ENCODE measurements at places on chromosomes 11 and 22.

DNA sequence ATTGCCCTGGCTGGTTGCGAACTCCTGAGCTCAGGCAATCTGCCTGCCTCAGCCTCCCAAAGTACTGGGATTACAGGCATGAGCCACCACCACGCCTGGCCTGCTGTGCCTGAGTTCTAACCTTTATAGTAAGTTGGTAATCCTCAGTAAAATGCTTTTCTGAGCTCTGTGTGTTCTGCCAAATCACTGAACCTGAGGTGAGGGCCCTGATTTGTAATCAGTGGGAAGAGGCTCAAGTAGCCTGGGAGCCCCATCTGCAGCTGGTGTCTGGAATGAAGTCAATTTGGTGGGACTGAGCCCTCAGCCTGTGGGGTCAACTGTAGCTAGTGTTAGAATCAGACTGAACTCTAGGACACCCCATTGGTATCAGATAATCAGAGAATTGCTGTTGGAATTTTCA lies 72.6 kb upstream of the PARVG start:
- DNase-seq: no peak

GRCh38 chr22:47202819-47203553 lies 440.5 kb downstream of the TBC1D22A start:
- no peak for DNase-seq

DNA sequence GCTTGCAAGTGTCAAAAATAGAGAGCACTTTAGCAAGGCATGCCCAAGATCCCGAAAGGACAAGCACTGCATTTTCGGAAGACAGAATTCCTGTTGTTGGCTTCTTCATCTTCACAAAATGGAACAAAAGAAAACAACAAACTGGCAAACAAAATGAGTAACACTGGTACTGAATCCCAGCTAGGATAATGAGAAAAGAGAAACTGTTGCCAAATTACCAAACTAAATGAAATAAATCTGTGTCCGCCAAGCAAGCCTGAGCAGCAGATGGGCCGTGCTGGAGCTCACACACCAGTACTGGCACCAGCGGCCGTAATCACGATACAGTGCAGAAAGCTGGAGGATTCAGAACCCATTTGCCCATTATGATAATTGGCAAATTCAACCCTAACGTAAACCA lies 30.6 kb downstream of the TUB start:
- DNase-seq: no peak

DNA sequence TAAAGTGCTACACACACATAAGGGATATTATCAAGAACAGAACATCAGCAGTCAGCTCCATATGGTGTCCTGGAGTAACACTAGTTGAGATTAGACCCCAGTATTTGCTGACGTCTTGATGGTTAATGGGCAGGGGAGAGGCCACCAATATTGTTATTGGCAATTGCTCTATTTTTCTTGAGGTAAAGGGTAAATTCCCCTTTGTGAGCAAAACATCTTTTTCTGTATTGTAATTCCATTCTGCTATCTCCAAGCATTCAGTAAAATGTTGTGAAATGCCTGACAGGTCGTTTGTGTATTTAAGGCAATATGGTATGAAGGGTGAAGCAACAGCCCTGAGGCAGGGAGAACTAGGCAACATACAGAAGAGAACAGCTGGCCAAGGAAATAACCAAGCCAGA lies 21.9 kb downstream of the PC start:
- DNase-seq: no peak

DNA sequence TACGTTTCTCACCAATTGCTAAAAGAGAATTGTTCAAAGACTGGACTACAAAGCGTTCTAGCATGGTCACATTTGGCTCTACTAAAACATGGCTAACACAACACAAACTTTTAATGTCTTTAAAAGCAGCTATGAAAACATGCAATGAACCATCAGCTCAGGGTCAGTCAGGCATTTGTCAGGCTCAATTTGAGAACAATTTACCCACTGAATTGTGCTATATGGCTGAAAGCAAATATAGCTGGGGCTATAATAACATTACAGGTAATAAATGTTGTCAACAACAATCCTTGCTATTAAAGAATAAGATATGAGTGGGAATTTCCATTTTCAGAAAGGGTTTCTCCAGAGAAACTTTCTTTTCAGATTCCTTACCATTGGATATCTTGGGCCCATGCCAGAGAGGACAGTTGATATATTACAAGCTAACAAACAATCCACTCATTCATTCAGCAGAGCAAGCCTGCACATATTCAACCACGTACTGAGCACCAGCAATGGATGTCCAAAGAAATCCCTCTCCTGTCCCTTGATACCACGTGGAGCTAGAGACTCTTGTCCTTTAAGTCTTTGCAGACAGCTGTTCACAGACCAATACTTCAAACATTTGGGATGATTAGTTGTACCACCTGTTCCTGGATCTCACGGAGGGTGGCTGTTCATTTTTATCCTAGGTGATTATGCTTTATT lies 82.5 kb upstream of the DDI1 start:
- no peak for DNase-seq

DNA sequence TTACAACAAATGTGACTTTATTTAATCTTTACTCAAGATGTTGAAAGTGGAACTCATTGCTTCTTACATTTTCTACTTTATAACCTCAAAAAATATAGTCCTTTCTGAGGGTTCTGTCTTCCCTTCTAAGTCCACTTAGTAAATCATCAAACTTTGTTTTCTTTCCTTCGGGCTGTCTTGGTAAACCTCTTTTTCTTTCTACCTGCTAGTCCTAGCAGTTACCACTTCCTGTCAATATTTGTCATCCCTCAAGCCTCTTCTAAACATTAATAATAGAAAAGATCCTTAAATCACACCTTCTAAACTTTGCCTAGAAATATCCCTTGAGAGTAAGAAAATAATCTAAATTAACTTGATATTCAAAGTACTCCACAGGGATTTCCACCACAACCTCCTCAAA lies 580.4 kb downstream of the CNTN5 start:
- no peak for DNase-seq

GRCh38 chr11:61168042-61168688 lies 6.9 kb upstream of the VPS37C start:
- DNase-seq: no peak

GRCh38 chr11:74818283-74818946 lies 69.8 kb downstream of the RNF169 start:
- DNase-seq: no peak

GRCh38 chr22:38881464-38881871 lies 9.5 kb upstream of the CBX6 start:
- DNase-seq: no peak

DNA sequence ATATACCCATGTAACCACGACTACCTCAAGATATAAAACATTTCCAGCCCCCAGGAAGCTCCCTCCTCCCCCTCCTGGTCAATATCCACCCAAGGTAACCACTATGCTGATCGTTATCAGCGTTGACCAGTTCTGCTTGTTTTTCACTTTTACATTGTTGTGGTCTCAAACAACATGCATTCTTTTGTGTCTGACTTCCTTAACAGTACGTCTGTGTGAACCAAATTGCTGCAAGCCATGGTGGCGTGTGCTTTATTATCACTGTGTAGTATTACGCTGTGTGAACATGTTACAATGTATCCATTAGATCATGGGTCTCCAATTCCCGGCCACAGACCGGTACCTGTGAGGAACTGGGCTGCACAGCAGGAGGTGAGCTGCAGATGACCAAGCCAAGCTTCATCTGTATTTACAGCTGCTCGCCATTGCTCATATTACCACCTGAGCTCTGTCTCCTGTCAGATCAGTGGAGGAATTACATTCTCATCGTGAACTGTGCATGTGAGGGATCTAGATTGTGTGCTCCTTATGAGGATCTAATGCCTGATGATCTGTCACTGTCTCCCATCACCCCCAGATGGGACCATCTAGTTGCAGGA lies 15.5 kb upstream of the GRK3 start:
- no peak for DNase-seq

- DNase-seq: no peak
Observed at GRCh38 chr11:108662700-108663099, 2.2 kb upstream of the DDX10 start.

GRCh38 chr11:10474551-10474950 lies 19.5 kb downstream of the AMPD3 start:
- DNase-seq: no peak

- DNase-seq: no peak
Observed at GRCh38 chr22:37105154-37105553, 4.4 kb downstream of the TMPRSS6 start.

DNA sequence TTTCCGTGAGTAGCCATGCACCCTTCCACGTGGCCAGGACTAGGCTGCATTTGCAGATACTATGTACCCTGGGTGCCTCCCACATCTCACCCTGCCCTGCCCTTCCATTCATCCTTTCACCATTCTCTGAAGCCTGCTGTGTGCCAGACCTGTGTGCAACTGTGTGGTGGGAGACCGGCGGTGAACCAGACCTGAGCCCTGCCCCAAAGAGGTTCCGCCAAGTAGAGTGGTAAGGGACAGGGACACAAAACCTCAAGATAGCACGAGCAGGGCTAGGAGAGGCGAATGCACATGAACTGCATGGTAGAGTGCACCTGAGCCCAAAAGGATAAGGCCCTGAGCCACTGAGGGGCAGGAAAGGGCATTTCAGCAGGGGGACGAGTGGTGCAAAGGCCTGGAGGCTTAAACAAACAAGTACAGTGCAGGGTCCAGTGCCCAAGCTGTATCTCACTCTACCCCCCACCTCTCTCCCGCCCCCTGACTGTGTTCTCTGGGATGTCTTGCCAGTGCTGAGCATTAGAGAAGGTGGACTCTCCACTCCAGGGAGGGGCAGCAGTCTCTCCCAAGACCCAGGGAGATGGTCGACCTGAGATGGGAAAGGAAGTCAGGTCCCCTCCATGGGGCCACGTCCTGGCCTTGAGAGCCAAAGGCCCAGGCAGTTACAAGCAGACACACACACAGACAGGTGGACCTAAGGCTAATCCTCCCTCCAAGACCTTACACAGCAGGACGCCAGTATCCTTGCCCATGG lies 14.1 kb upstream of the ARAP1 start:
- no peak for DNase-seq

DNA sequence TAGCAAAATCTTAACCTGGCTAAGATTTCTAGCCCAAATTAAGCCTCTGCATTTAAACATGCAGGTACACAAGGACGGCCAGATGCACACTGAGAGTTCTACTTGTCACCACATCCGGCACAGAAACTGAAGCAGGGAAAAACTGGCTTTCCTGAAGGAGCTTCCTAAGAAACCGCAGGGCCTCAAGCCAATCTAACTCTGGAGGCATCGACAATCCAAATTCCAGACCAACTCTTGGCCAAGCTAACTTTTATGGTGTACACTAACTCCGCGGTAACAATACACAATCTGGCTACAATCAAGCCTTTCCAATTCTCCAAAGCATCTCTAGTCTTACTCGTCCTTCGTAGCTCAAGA lies 1.2 kb downstream of the MSANTD2 start:
- DNase-seq: no peak

- DNase-seq: no peak
Observed at GRCh38 chr11:67295846-67296245, 6.7 kb downstream of the ANKRD13D start.

DNA sequence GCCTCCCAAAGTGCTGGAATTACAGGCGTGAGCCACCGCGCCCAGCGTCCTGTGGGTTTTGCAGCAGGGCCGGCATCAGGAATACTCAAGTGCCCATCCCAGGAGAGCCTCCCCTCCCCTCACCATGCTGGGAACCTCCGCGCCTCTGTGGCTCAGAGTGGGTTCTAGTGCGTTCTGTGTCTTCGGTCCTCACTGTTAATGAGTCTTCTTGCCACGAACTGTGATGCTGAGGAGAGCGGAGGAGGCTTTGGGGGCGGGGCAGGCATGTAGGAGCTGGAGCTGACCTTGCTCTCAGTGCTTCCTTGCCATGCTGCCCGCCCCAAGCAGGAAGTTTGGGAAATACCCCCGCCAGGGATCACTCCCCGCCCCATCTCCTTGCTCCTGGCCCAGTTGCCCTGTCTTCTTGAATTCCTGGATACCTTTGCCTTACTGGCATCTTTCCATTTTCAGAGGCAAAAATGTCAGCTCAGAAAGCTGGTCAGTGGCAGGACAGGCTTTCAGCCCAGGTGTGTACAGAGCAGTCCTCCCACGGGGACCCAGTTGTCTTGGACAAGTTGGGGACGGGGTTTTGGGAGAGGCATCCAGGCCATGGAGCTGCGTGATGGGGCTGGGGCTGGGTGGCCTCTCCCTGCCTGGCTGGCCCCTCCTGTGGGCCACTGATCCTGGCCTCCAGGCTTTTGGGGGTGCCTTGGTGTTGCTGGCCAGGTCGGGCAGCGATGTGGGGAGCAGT lies 5.1 kb downstream of the GRAMD4 start:
- DNase-seq: no peak

GRCh38 chr11:33936725-33937604 lies 45.1 kb upstream of the LMO2 start:
- no peak for DNase-seq

- DNase-seq: no peak
Observed at GRCh38 chr11:82845356-82846353, 54.6 kb downstream of the PRCP start.

GRCh38 chr11:92240916-92241315 lies 16.3 kb downstream of the FAT3 start:
- DNase-seq: no peak

- no peak for DNase-seq
Observed at GRCh38 chr11:23079382-23079813, 219.1 kb upstream of the CCDC179 start.

GRCh38 chr11:128684549-128685401 lies 9.1 kb upstream of the FLI1 start:
- DNase-seq: no peak

GRCh38 chr11:17610085-17610894 lies 63.2 kb downstream of the OTOG start:
- no peak for DNase-seq

DNA sequence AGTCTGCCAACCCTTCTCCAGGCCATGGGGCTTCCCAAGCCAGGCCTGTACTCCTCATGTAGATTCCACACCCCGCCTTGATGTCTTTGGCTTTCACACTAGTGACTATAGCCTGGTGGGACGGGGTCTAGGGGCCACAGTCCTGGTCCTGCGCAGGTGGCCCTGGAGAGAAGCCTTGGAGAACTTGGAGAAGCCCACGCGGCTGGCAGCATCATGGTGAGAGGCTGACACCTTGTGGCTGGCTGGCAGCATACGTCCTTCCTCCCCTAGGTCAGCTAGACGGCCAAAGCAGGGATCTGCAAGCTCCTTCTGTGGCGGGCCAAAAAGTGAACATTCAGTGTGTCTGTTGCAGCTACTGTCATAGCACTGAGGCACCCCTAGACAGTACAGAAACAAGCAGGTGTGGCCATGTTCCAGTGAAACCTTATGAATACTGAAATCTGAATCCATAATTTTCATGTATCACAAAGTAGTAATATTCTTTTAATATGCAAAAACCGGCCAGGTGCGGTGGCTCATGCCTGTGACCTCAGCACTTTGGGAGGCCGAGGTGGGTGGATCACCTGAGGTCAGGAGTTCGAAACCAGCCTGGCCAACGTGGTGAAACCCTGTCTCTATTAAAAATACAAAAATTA lies 42.0 kb downstream of the FAM83F start:
- peak; percentile 37 for DNase-seq

- DNase-seq: no peak
Observed at GRCh38 chr11:65051398-65051858, 6.9 kb downstream of the NAALADL1 start.
